ENCODE measurements at places on chromosomes 2 and 18.

DNA sequence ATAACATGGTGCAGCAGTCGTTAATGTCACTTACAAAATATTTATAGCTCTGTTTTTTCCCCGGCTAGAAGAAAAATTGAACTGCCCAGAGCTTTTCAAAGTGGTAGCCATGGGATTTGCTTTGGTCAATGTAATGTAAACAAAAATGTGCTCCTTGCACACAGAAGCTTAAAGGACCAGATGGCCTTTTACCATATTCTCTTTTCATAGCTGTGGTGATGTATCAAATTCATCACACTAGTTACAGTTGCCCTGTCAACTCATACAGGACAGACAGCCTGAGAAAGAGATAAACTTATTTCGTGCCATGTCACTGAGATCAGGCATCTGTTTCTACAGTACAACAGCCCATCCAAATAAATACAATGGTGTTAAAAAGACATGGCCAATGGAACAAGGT is 368.1 kb upstream of the CDH19 start:
- DNase-seq: no peak

DNA sequence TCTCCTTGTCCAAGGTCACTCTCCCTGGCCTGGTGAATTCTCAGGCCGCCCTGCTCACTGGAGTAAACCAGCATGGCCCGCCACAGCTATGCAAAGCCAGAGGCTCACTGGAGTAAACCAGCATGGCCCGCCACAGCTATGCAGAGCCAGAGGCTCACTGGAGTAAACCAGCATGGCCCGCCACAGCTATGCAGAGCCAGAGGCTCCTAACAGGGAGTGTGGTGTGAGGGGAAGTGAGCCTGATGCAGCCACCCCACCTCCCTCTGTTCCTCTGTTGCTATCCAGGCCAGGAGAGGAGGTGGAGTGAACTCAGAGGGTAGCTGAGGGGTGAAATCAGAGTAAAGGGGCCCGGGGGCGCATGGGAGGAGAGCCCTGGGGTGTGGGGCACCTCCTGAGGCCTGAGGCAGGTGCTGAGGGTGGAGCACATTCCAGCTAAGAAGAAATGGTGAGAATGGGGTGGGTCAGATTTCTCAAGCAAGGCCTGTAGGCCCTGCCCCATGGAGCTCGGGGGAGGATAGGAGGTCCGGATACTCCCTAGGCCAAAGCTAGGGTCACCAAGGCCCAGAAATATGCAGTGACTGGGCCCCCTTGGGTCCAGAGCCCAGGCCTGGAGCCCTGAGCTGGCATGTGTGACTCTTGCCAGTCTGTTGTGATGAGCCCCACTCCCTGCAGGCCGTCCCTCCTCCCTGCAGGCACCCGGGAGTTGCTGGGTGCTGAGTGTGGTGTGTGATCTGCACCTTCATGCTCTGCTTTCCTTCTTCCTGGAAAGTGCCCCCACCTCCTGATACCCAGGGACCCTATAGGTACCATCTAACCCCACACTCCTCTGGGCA is 1.5 kb downstream of the ATP6V1B1 start:
- no peak for DNase-seq

- DNase-seq: no peak
These were observed 175.3 kb upstream of the THUMPD2 start for GRCh38 chr2:39954346-39954745.

- no peak for DNase-seq
These were observed 834 bp upstream of the BUB1 start for GRCh38 chr2:110678457-110679336.

GRCh38 chr2:51918113-51918512 is 886.2 kb upstream of the NRXN1 start:
- DNase-seq: no peak

DNA sequence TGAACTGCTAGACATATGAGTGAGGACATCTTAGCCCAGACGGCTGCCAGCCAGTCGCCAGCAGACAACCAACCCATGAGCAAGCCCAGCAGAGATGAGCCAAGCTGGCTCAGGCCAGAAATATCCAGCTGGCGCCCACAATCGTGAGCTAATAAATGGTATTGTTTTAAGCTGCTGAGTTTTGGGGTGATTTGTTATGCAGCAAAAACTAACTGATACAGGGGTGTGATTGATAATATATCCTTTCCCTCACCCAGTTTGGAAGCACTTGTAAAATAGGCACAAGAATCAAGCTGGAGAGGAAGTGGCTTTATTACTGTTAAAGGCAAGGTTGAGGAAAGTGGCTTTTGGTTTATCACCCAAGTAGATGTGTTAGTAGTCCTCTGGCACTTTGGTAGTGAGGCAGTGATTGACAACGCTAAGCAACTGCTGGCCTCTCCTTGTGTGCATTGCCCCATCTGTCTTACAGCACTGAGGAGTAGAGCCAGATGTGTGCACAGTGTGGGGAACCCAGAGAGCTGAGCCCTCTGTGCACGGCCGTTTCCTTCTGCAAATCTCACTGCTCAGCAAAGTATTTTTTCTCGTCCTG is 110.1 kb downstream of the MYO1B start:
- DNase-seq: no peak

DNA sequence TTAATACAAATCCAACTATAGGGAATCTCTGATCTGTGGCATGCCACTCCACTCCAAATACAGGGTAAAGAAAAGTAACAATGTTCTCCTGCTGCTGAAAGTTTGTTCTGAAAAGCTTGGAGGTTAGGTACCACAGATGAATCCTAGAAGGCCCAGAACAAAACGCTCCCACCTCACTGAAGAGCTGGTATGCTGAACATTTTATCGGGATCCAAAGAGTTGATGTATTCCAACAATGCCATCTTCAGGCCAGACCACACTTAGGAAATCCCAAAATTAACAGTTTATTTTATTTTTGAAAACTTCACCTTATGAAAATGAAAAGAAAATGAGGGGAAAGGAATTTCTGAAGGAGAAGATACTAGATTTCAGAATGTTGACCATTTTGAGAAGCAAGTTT is 145.1 kb upstream of the CDH19 start:
- DNase-seq: no peak

DNA sequence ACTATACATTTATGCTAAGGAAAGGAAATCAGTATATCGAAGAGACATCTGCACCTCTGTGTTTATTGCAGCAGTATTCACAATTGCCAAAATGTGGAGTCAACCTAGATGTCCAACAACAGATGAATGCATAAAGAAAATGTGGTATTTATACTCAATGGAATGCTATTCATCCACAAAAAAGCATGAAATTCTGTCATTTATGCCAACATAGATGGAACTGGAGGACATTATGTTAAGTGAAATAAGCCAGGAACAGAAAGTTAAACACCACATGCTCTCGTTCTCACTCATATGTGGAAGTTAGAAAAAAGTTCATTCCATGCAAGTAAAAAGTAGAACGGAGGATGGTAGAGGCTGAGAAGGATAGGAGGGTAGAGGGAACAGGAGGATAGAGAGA is 59.5 kb downstream of the TWSG1 start:
- no peak for DNase-seq

- no peak for DNase-seq
These were observed 41.4 kb upstream of the COPS8 start for GRCh38 chr2:237044281-237044680.

Measured in caudate nucleus (tissue), 63 donors.